ENCODE measurements at places on chromosomes 7 and 10.

DNA sequence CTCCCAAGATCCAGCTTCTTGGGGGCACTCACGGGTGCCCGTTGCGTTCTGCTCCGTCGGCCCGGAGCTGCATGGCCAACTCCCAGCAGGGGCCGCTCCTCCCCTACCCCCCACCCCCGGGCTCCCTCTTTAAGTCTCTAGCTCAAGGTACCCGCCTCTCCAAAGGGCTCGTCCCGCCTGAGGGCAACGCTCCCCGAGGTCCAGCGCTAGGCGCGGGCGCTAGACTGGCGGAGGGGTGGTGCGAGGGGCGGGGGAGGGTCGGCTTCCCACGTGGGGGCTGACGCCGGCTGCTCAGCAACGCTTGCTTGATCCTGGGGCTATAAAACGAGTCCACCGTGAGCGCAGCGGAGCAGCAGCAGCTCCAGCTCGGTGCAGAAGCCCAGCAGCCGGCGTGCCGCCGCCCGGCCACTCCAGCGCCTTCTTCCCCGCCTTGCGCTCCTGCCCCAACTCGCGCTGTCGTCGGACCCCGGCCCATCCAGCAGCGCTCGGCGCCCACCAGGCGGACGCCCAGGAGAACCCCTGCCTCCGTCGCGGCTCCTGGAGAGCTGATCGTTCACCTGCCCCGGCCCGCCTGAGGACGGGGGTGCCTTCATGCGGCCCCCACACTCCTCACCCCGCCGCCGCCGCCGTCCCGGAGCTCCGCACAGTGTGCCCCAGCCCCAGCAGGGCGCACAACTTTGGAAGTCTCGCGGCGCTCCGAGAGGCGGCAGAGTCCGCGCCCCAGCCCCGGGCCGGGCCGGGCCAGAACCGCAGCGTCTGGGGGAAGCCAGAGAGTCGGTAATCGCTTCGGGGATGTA lies at the start of gene ADRA2A:
ADRA2A (plus strand) TSS at position 348 of the 797 bp plus-strand sequence. CDS start 968 bp downstream, outside the sequence.
- peak; percentile 54 for DNase-seq

DNA sequence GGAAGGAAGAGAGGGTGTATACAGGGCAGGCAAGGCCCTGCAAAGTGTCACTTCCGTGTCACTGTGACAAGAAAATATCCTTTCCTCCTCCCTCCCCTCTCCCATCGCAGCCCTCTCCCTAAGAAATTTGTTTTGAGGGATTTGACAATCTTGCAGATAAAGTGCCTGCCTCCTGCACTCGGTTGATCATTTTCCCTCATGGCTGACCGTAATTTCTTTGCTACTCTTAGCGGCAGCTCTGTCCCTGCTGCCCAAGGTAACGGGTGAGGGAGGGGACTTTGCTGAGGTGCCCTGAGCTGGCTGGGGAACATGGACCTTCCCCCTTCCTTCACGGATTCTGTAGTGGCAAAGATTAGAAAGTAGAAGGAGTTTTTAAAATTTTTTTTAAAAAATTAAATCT lies 179.1 kb downstream of the TCF7L2 start:
- no peak for DNase-seq

DNA sequence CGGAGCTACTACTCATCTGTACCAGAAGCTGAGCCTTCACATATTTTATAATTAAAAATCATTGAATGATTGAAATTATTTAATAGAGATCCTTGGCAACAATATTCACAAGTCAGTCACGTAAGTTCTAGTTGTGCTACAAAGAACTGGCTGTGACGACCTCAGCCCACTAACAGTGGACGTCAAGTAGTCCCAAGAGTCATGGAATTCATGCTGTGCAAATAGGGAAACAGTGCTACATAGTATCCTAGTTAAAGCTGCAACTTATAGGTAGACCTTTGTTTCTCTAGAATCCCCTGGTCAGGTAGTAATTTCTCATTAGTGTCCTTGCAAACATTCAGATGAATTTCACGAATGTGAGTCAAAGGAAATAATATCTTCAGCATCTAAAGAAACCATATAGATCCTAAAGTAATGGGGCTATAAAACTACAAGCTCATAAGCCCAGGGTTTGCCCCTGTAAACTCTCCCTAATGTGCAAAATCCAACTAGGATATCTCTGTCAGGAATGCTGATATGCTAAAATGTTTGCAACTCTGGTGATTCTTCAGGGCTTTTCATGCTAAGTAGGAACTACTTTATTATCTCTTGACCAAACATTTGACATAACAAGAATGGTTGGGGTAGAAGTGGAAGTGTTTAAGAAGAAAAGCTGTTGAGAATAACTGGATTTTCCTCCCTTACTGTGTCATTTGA lies 31.2 kb downstream of the CFAP69 start:
- peak; percentile 72 for DNase-seq

DNA sequence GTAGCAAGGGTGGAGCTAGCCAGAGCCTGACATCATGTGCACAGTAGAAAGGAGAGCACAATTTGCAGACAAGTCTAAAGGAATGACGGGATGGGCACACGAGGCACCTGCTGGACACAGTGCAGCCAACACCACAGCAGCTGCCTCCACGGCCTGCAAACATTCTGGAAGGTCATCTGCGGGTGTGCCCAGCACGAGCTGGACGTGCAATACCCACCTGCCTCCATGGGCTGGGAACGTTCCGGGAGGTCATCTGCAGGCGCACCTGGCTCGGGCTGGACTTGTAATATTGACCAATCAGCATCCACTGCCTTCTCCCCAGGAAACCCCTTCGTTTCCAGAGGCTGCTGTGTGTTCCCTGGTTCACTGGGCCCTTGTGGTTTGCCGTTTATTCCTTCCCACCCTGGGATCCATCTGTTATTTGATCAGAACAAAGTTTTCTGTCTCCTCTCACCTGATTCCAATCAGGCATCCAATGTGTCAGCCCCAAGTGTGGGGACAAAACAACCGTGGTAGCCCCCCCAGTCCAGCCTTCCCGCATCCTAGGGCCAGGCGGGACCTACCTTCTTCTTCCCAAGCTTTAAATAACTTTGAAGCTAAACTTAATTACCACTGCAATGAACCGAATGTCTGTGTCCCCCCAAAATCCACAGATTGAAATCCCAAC lies 243.4 kb upstream of the PPP2R2D start:
- DNase-seq = no peak

DNA sequence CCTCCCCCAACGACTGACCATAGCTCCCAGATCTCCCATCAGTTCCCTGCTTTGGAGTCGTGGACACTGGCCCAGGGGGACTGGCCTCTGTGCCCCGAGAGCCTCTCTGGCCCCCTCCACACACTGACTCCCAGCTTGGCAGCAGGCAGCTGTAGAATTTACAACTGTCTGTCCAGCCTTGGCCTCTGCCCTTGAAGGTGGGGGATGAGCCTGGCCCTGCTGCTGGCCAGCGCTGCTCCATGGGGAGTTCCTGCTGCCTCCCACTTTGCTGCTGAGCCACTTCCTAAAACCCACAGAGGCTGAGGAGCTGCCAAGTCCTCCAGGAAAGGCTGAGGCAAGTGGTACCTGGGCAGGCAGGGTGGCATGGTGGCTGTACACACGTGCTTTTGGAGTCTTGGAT lies 147.1 kb downstream of the WDR11 start:
- DNase-seq = no peak

- no peak for DNase-seq
Observed at GRCh38 chr7:155752756-155753445, 59.4 kb downstream of the SHH start.

DNA sequence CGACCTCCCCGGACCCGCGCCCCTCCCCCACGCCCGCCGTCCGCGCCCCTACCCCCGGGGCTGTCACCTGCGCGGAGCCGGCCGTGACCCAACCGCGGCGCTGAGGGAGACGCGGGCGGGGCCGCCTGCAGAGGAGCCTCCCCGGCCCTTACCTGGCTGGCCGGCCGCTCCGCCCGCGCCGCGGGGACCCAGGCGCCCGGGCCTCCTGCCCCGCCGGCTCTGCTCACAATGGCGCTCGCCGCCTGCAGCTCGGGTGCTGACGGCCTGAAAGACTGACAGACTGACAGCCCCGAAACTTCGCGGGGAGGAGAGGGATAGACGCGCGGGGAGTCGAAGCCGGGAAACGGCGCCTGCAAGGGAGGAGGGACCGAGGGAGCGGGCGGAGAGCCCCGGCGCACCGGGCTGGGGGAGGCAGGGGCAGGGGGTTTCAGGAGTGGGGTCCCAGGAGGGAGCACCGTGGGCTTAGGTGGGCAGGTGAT lies 393 bp downstream of the ZNF467 start:
- DNase-seq = peak; percentile 38

GRCh38 chr7:90474284-90475210 lies 5.1 kb downstream of the PTTG1IP2 start:
- DNase-seq = no peak

- no peak for DNase-seq
Observed at GRCh38 chr10:63454631-63455030, 11.1 kb downstream of the JMJD1C start.

- no peak for DNase-seq
Observed at GRCh38 chr10:76743169-76743568, 894.4 kb downstream of the KCNMA1 start.

GRCh38 chr10:83218205-83218604 lies 921.1 kb upstream of the GHITM start:
- DNase-seq = no peak

DNA sequence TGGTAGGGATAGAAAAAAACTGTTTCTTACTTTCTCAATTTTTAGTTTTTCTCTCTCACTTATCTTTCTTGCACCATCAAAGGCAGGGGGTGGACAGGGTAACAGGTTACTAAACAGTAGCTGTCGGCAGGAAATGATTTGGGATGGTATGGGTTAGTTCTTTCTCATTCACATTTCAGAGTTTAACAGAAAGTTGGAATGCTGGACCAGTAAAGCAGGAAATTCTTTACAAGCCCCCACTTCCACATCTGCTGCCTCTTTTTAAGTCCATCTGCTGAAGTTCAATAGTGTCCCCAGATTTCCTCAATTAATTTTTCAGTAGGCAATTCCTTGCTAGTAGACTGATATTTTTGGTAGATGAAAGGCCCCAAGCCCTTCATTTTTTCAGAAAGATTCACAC lies 23.3 kb downstream of the TWIST1 start:
- no peak for DNase-seq

DNA sequence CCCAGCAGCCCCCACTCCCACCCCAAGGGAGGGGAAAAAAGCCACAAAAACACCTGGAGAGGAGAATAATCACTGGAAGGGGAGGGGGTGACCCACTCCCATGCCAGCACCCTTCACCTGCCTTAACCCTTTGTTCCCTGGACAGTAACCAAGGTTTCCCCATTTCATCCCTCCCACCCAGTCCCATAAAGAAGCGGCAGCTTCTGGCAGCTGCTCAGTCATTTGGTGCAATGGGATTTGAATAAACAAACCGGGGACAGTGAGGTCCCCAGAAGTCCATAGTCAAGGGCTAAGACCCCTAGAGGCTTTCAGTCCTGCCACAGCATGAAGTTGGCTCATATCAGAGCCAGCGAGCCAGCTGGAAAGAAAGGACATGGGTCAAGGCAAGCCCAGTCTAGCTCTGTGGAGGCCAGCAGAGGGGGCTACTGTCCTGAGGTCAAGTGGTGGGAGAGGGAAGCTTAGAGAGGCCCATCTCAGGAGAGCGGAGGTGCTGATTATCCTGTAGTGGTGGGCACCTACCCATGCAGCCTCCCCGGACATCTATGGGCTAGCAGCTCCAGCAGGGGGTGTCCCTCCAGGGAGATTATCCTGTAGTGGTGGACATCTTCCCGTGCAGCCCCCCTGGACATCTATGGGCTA lies 58.9 kb upstream of the LBX1 start:
- DNase-seq = peak; percentile 56

- no peak for DNase-seq
Observed at GRCh38 chr7:116228241-116228640, 17.9 kb downstream of the TES start.

- DNase-seq = no peak
Observed at GRCh38 chr10:132526676-132527075, 10.9 kb upstream of the INPP5A start.

GRCh38 chr7:77696643-77697534 lies 630 bp downstream of the RSBN1L start:
- DNase-seq = peak; percentile 59

GRCh38 chr7:115363916-115364315 lies 442.0 kb downstream of the MDFIC start:
- DNase-seq = no peak

GRCh38 chr7:148719753-148720152 lies 21.1 kb downstream of the CUL1 start:
- DNase-seq = no peak

GRCh38 chr10:129727071-129727470 lies 237.0 kb downstream of the EBF3 start:
- no peak for DNase-seq

DNA sequence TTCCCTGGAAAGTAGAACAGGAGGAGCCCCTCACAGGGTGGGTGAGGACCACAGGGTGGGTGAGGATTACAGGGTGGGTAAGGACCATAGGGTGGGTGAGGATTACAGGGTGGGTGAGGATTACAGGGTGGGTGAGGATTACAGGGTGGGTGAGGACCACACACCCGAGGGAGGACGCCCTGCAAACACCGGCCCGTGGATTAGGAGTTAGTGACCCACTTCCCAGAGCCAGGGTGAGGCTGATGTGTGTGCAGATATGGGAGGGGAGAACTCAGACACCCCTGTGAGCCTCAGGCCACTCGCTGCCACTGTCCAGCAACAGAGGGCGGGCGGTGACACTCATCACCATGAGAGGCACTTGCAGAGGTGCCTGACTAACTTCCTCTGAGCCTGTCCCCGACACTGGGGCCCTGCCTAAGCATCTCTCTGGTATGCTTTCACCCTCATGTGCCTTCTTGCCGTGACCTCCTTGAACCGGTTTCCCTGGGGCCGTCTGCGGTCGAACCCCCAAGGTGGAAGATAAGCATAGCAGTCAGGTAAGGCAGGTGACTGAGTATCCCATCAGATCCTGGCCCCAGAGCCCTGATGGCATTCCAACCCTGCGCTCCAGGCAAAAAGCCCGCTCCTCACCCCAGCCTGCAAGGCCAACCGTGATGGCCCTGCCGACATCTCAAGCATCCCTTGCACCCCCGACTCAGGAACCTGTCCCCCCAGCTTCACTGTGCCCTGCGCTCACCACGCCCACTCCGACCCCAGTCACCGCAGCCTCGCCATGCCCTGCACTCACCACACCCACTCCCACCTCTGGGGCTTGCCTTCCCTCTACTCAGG lies 74.1 kb downstream of the FAM53B start:
- DNase-seq = no peak

DNA sequence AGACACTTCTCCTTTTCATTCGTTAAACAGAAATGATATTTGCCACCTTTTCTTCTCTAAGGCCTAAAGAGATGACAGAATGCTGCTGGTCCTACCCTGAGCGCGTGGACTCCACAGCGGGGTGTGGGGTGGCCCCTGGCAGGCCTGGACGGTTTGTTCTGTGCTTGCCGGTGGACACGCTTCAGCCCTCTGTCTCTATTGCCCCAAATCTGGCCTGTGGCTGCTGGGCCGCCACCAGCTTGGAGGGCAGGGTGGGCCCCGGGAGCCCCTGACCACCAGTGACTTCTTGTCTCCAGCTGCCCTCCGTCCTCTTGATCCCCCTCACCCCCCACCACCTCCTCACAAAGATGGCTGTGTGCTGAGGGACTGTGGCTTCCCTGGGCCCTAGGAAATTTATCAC lies 5.7 kb downstream of the CHST3 start:
- DNase-seq = no peak

GRCh38 chr10:65796472-65796871 lies 1129.4 kb upstream of the LRRTM3 start:
- DNase-seq = no peak

GRCh38 chr10:44382131-44382858 lies 2.6 kb downstream of the CXCL12 start:
- no peak for DNase-seq
